Left lung (tissue), 14 donors: ENCODE measurements at places on chromosomes 2 and 18. TPM values are rescaled to one million over a fixed set of nuclear protein-coding genes. Genes with fewer than 3 reads are reported as not detected.

DNA sequence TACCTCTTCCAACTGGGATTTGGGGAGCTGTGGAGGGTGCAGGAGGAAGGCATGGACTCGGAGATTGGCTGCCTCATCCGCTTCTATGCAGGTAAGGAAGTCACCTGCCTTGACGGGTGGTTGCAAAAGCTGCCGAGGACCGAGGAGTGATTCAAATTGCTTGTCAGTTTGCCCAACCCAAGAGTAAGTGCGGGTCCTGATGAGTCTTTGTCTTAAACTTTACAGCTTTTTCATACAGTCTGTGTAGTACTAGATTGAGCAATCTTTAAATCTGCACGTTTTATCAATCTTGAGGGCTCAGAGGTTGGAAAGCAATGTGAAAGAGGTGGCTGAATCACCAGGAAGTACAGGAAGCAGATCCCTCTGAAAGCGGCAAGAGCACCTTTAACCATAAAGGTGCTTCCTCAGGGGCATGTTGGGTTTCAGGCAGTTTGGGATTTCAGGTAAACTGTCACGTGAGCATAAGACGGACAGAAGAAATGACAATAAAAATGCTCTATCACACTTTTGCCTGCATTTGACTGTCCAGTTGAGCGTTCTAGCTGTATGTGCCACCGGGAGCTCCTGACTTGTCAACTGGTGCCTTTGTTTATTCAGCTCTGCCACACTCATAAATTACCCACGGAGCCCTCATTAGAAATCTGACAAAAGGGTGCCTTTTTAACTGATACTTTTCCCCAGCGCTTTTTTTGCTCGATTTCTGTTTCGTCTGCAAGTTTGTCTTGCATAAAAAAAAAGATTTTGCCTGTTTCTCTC is 2.0 kb downstream of the PHLPP1 start:
- DNase-seq = peak; percentile 37

DNA sequence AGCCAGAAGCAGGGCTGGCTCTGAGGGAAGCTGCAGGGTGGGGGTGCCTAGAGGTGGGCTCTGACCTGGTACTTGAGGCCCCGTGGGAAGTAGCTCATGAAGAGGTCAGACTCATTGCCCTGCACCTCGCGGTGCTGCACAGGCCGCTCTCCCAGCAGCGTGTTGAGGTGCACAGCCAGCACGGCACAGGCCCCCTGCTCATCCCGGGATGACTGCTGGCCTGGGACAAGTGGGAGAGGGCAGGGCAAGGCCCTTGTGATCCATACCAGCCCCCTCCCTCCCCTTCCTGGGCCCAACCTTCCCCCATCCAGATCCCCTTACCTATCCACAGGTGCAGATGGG is 8.7 kb downstream of the CAPG start:
- DNase-seq = no peak

DNA sequence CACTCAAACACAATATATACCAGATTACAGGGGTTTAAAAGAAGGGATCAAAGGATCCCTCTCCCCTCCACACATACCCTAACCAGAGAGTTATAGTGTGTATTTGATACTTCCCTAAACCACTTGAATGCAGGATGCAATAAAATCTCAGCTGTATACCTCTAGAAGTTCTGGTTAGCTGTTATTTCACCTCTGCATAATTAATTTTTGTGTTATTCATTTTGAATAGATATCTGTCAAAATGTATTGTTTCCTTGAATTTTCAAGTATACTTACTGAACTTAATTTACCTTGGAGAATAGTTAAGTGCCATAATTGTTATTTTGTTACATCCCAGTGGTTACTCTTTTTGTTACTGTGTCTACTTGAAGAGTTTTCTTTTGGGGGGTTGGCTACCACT is 34.5 kb downstream of the DDX1 start:
- no peak for DNase-seq

- DNase-seq = no peak
Observed at GRCh38 chr18:78643004-78643403, 336.6 kb upstream of the SALL3 start.

DNA sequence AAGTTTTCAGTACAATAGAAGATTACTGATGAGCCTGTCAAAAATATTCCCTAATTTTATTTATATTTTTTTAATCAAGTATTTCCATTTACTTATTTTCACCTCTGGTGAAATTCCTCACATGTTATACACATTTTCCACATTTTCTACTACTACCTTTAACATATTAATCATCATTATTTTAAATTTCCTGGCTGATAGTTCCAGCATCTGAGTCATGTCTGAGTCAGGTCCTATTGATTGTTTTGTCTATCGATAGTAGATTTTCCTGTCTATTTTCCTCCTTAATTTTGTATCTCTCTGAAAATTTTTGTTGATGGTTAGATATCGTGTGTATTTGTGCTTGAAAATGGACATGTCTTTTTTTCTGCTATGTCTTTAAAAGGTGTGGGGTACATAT is 211.8 kb upstream of the DSEL start:
- DNase-seq = no peak

GRCh38 chr18:5895299-5895875 is at the start of gene TMEM200C:
Gene TMEM200C (minus strand): TSS chr18:5895522. CDS start chr18:5892063, 3,459 bp downstream.
- no peak for DNase-seq

DNA sequence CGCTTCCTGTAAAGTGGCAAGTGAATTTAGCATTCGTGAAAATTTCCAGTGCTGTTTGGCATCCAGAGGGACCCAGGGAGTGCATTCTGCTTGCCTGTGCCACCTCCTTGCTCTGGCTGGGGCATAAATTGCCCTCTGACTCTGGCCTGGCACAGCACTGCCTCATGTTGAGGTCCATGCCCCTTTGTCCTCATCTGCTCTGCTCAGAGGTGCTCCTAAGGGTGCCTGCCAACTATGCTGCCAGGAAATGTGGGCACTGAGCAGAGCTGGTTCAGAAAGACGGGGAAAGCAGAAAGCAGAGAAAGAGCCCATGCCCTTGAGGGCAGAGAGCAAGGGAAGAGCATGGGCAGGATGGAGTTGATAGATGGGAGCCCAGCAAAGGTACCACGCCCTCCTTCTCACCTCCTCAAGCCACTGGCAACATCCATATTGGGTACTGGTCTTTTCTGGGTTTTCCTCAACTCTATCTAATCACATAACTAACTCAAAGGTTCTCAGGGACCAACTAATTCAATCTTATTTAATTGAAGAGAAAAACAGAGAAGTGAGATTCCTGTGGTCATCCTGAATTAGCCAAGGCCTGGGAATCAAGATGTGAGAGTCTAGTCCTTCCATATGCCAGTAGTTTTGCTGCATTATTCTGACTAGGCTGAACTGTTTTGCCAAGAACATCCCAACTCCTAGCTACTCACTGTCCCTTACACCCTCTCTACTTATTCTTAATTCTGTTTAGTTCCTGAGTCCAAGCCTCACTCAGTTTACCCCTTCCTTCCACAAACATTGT is 441.5 kb upstream of the TNP1 start:
- no peak for DNase-seq

- no peak for DNase-seq
Observed at GRCh38 chr2:51734115-51734514, 702.2 kb upstream of the NRXN1 start.

GRCh38 chr2:27954771-27955383 is 64.3 kb downstream of the BABAM2 start:
- DNase-seq = peak; percentile 68

DNA sequence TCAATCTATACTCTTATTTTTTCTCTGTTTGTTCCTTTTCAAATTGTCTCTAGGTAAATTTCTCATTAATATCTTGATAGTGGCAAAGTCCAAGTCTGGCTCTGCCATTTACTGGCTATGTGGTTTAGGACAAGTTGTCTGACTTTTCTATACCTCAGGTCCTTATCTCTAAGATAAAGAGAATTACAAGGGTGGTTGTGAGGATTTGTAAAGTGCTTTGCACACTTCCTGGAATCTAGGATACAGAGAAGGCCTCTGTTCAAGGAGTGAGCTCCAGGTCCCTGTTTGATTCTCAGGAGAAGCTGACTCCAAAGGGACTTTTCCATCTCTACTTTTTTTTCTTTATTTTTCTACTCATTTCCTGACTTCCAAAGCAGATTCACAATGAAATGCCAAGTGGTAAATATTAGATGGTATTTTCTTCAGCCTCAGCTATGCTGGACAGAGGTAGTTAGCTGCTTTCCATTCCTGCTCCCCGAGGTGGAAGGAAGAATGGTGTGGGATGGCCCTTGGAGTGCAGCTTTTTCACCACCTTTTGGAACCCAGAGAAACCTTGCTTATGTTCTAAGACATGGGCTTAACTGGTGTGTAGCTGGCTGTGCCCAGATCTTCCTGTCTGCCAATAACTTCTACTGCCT is 90.5 kb downstream of the GALNT1 start:
- no peak for DNase-seq

Gene REG3A
- polyA plus RNA-seq = not detected

Gene MALL
- polyA plus RNA-seq = 54.1 TPM
